ENCODE measurements at places on chromosomes 16 and 17.
A peak's percentile ranks its signal among the peaks of the same experiment; 100 is the strongest.

DNA sequence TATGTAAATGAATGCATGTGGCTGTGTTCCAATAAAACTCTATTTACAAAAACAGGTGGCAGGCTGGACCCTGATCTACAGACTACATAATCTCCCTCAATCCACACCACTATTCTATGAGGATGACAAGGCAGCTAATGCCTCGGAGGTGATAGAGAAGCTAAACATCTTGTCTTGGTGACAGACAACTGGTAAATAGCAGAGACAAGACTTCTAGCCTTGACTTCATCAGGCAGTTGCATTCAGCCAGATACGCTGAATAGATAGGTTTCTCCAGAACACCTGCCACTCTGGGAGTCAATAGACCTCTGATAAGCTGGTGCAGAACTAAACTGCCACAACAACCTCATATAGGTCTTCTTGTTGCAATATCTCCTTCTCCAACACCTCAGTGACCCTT, 3.3 kb downstream of the ATPAF2 start:
- DNase-seq: no peak

DNA sequence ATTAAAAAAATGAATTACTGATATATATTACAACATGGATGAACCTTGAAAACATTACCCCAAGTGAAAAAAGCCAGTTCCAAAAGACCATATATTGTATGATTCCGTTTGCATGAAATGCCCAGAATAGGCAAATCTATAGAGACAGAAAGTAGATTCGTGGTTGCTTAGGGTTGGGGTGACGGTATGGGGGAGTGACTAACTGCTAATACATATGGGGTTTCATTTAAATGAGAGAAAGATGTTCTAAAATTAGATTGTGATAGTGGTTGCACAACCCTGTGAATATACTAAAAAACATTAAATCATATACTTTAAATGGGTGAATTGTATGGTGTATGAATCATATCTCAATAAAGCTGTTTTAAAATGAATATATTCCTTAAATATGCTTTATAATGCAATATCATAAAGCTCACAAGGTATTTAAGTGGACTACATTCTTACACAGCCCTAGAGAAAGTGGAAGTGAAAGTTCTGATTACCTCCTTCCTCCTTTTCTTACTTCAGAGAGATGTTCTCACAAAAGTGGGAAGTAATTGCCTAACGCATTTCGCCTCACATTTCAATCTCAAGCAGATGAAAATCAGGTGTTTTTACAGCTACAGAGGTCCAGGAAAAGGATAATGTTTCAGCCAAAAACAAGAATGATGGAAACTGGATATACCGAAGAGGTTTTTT, 142.7 kb upstream of the GNAO1 start:
- DNase-seq: no peak

GRCh38 chr17:83055911-83056582, 23.4 kb upstream of the METRNL start:
- DNase-seq: peak; percentile 85

DNA sequence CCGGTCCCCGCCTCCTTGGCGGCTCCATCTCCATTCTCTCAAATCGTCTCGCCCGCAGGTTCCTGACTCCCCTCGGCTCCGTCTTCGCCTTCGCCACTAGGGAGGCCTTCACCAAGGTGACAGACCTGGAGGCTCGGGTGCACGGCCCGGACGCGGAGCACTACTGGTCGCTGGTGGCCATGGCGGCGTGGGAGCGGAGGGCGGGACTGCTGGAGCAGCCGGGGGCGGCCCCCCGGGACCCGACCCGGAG, 862 bp downstream of the GLTPD2 start:
- DNase-seq: no peak

- peak; percentile 61 for DNase-seq
Observed at GRCh38 chr16:4293822-4294457, 21.1 kb upstream of the TFAP4 start.

DNA sequence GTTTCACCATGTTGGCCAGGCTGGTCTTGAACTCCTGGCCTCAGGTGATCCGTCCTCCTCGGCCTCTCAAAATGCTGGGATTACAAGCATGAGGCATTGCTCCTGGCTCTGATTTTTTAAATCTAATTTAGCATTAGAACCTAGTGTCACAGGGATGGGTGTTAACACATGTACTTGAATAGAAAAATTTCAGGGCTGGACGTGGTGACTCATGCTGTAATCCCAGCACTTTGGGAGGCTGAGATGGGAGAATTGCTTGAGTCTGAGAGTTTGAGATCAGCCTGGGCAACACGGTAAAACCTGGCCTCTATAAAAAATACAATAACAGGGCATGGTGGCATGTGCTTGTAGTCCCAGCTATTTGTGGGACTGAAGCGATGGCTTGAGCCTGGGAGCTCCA, 6.0 kb upstream of the RNF135 start:
- DNase-seq: peak; percentile 6

DNA sequence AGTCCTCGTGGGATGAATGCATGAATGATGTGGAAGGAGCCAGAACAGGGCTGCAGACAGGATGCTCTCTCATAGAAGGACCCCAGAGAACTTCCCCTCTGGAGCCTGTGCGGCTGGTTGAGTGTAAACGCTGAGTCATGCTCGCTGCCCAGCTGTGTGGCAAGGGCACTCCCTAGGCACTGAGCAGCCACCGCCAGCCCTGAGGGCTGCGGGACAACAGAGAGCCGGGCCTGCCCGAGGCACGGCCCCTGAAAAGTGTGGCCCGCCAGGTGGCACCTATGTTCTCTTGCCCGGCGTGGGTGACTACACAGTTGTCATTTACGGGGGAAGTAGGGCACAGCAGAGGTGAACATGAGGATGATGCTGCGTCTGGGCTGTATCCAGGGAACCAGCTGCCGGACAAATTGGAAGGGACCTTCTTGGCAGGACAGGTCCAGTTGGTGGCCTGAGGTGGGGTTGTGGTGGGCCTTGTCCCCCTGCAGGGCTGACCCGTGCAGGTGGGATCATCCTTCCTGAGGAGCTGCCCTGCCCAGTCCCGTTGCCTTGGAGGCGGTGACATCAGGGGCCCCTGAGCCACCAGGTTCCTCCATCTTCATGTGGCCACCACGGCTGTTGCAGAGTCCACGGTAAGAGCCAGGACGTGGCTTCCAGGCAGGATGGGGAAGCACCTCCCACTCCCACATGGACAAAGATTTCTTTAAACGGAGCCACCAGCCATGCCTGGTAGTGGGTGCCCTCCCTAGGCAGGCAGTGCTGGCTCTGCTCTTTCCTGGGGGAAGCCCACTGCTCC, 94.8 kb upstream of the CBX4 start:
- DNase-seq: peak; percentile 36

GRCh38 chr16:21685034-21685455, 21.3 kb downstream of the OTOA start:
- no peak for DNase-seq

GRCh38 chr16:70754371-70754770, 46.6 kb downstream of the VAC14 start:
- DNase-seq: no peak

GRCh38 chr17:3968886-3969524, 4.8 kb upstream of the ATP2A3 start:
- DNase-seq: no peak

GRCh38 chr16:14125000-14125681, 54.0 kb downstream of the MRTFB start:
- no peak for DNase-seq

- no peak for DNase-seq
Observed at GRCh38 chr17:6402258-6402657, 32.7 kb downstream of the AIPL1 start.

DNA sequence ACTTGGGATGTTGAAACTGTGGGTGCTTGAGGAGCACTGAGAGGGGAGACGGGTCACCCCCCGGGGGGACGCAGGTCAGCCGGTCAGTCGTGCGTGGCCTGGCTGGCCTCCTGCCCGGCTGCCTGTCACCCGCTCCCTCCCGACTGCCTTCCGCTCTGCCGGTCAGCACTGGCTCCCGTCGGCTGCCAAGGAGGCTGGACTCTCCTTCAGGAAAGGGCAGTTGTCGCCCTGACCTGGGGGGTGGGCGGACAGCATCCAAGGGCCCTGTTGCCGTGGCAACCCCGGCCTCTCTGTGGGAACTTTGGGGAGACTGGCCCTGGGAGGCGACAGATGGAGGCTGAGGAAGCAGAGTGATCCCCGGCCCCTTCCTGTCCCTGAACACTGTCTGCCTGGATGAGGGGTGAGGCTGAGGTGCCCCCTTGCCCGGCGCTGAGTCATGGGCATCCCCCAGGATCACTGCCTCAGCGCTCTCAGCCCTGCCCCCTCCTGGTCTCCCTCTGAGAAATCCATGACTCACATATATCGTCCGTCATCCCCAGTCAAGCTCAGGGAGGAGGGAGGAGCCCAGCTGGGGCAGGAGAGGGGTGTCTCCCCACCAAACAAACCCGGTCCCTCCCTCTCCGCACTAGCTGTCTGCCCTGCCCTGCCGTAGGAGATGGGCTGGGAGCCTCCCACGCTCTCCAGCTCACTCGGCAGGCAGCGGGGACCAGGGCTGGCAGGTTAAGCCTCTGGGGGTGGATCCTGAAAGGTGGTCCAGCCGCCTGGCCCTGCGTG, at the start of gene ADGRG1:
Gene ADGRG1, plus strand, starts transcription at position 623 of the 774 bp plus-strand sequence. CDS start 21,658 bp downstream, outside the sequence.
- peak; percentile 97 for DNase-seq

GRCh38 chr17:16818821-16819683, 129.0 kb downstream of the CCDC144A start:
- DNase-seq: no peak

GRCh38 chr17:60630352-60630751, 30.4 kb downstream of the PPM1D start:
- DNase-seq: no peak

DNA sequence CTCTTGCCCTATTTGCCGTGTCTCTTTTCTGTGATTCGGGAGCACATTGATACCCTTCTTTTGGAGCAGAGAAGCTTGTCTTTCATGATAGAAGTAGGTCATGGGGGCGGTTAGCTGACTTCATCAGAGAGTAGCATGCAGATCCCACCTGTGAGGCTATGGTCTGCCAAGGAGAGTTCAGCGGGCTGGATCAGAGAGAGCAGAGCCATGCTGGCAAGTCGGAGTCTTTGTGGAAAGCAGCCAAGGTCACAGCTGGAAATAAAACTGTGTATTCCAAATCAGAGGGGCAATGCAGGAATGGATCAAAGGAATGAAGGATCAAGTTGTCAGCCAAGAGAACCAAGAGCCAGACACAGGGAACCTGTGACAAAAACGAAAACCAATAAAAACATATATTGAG, 595.9 kb downstream of the WWOX start:
- DNase-seq: no peak

DNA sequence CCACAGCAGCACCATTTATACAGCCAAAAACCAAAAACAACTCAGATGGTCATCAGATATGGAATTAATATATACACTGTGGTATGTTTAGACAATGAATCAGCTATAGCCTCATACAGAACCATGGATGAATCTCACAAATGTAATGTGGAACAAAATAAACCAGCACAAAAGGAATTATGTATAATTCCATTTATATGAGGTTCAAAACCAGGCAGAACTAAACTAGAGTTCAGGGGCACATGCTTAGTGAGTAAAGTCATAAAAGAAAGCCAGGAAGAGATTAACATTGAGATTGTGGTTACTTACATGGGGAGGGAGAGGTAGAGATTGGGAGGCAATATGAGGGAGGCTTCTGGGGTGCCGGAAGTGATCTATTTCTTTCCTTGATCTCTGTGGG, 231.1 kb downstream of the COPRS start:
- no peak for DNase-seq

DNA sequence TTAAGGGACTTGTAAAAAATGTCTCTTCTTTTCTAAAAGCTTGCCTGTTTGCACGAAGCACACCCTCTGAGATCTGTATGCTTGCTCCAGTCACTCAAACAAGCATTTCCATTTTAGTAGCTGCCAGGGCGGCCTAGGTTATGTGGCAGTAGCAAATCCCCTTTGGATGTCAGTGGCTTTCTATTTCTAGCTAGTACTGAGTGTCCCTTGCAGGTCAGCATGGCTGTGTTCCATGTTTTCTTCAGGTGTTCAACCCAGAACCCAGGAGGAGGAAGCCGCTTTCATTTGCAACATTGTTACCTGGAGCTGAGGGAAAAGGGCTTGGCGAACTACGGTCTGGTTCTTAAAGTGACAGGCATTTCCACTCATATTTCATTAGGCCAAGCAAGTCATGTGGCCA, 36.4 kb downstream of the FOXL1 start:
- DNase-seq: no peak

- DNase-seq: no peak
Observed at GRCh38 chr17:8320990-8321389, 10.9 kb downstream of the ARHGEF15 start.

DNA sequence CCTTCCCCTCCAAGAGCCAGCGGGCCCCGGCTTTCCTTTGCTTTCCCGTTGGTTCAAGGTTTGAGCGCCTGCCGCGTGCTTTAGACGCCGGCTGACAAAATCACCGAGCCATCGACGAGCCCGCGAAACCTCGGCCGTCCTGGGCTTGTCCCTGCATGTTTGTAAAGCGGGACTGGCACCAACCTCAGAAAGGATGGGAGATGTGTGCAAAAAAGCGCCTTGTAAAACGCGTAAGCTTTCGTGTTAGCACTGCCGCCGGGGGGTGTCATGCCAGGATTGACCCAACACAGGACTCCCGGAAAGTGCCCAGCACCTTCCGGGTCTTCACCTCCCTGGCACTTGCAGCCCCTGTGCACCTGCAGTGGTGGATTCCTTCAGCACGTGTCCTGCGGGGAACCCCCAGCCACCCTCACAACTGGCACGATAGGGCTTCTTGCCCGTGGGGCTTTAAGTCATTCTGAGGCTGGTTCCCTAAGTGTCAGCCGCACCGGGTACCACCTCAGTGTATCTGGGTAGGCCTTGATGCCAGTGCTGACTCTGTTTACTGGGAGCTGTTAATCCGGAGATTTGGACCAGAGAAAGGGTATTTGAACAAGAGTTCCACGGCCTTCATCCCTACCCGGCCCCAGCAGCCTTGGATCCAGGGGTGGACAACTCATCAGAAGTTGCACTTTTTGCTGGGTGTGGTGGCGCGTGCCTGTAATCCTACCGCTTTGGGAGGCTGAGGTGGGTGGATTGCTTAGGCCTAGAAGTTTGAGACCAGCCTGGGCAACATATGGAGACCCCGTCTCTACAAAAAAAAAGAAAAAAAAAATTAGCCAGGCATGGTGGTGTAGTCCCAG, 817 bp downstream of the NDUFAF8 start:
- DNase-seq: no peak

DNA sequence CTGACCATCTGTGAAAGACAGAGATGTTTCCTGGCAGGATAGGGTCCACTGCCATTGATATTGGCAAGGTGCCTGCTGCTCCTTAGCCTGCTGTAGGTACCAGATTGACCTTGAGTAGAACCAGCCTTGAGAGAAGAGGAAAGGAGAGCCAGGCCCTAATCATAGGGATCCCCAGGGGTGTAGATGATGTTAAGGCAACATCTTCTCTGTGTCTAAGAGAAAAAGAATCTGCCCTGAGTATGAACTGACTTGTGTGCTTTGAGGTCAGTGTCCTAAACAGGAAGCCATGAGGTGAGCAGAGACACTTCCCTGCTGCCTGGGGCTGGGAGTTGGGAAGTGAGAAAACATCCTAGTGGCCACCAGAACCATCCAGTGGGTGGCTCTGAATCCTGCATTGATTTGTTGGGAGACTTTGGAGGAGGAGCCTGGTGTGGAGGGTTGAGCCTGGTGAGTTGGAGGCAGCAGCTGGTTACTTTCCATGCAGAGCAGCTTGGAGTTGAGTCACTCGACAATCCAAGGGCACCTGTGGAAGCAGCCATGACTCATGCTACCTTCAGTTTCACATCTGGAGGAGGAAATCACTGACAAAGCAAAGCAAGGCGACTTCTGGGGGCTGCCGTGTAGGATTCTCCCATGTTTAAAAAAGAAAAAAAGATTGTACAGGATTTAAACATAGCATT, 47.8 kb downstream of the BMERB1 start:
- DNase-seq: peak; percentile 99

GRCh38 chr17:65487161-65487560, 74.3 kb downstream of the AXIN2 start:
- DNase-seq: no peak

Measured in renal cortical epithelial cell (primary cell).